Stimulated activated CD4-positive, alpha-beta T cell treated with anti-CD3 and anti-CD28 coated beads, Interleukin-1b, Interleukin-23, amount 100 ng/mL, for 1 hour (primary cell): ENCODE measurements at places on chromosomes 16 and 17.

- no peak for DNase-seq
Measured at GRCh38 chr16:2236337-2237101, at the start of gene DNASE1L2. TSS of gene DNASE1L2 (plus strand) at chr16:2236444. CDS start at chr16:2236817, 373 bp downstream.

GRCh38 chr16:3618769-3619141 lies 7.3 kb upstream of the SLX4 start:
- no peak for DNase-seq

DNA sequence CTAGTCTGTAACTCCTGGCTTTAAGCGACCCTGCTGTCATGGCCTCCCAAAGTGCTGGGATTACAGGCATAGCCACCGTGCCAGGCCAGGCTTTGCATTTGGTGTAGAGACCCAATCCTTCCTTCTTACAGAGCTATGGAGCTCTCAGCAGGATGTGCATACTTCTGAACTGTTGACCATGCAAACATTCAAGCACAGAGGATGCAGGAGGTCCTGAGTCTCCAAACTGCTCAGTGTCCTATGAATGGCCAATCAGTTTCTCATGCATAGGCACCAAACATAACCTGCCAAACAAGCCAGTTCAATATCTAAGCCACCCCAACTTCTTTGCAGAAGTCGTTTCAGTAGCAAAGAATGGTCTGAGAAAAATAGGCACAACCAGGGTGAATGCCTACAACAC lies 40.0 kb upstream of the NF1 start:
- no peak for DNase-seq

- DNase-seq, result no peak
Measured at GRCh38 chr16:23504453-23505179, 5.7 kb downstream of the GGA2 start.

GRCh38 chr17:19369846-19370492 lies 7.4 kb upstream of the B9D1 start:
- no peak for DNase-seq

DNA sequence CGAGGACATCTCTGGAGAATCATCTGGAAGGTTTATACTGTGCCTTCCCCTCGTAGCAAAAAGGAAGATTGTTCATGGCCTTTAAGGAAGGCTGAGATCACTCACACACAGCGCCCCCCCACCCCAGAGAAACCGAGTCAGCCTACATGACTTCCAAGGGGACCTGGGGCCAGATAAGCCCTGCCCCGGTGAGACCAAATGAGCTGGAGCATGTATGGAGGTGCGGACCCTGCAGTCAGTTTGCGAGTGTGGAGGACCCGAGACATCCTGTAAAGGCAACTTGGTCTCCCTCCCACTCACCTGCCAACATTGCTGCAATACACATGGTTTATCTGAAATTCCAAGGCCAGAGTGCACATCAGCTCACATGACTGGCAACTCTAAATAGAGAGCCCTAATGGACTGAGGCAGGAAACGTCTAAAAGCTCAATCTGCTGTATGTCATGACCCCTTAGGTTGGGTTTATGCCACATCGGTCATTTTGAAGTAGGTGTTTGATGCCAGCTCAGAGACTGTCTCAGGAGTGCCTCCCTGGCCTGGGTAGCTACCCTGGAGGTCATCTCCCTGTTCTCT lies 233.6 kb downstream of the CPPED1 start:
- no peak for DNase-seq

DNA sequence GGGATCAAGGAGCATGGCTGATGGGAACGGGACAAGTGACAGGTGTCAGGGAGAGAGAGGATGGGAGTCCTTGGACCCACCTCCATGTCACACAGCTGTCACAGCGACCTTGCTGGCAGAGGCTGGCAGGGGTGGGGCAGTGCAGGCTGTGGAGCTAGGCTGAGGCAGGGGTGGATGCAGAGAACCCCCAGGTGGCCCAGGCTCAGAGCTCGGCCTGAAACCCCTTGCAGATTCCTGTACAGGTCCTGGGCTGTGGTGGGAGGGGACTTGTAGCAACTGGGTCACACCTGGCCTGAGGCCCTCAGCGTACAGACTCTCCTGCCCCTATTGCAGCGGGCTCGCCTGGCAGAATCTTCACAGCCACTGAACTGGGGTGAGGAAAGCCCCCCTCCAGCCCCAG lies 174.1 kb downstream of the NTN1 start:
- no peak for DNase-seq

- DNase-seq, result no peak
Measured at GRCh38 chr17:12348476-12348875, 317.2 kb upstream of the MYOCD start.

DNA sequence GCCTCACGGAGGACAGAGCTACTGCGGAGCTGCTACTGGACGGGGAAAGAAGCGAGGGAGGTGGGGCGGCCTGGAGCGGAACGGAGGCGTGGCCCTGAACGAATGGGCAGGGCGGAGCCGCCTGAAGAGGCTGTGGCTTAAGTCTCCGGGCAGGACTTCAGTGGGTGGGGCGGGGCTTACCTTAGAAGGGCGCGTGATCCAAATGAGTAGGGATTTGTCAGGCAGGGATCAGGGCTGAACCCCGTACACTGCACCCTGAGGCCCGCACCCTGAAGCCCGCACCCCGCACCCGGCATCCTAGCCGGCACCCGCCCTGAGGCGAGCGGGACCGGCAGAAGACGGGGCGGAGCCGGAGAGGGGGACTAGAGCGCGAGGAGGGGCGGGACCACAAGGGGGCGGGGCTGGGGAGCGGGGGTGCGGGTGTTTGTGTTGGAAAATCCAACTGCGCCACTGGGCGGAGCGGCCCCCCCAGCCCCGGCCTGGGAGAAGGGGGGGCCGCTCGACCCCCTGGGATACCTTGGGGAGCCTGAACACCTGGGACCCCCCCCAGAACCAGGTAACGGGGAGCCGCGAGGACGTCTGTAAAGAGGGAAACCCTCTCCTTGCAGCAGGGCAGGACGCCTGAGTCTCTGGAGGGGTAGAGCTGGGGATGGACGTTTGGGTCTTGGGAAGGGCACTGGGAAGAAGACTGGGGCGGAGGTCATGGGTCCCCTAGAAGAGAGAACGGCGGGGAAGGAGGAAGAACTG lies at the start of gene KDM6B:
KDM6B (plus strand) TSS at position 423 of the 747 bp plus-strand sequence. CDS start 11,338 bp downstream, outside the sequence.
- peak; percentile 72 for DNase-seq

DNA sequence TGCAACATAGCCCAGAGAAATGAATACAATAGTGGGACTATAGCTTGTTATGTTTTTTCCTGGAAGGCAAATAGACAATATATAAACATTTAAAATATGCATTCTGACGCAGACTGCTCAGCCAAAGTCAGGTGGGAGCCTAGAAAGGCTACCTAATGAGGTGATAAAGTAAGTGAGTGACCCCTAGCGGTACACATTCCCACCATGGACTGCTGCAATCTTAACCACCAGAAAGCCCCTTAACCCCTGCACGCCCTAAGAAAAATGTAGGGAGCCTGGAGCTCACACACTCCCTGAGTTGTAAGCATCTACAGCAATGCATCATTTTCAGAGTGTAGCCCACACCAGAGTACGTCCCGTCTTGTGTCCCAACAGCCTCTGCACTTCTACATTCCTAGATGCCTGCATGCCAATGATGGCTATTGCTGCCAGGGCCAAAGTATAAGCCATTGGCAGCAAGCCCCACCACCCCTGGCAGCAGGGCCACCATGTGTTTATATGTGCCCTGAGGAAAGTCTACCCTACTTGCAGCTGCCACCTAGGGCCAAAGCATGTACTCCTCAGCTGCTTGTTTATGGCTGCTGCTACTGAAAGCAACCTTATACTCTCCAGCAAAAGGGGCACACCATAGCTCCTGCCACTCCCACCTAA lies 127.6 kb downstream of the KIF2B start:
- DNase-seq, result no peak

GRCh38 chr16:47503936-47504335 lies 42.8 kb downstream of the PHKB start:
- no peak for DNase-seq

- DNase-seq, result no peak
Measured at GRCh38 chr17:44673893-44674292, 15.7 kb downstream of the CCDC43 start.

- DNase-seq, result peak; percentile 26
Measured at GRCh38 chr17:81481073-81481799, 31.4 kb downstream of the ACTG1 start.

GRCh38 chr17:5838661-5839300 lies 231.4 kb upstream of the WSCD1 start:
- no peak for DNase-seq

- no peak for DNase-seq
Measured at GRCh38 chr17:58280480-58281217, at the start of gene MPO. TSS of gene MPO (minus strand) at chr17:58280935. CDS start at chr17:58280758, 177 bp downstream.

GRCh38 chr17:1829216-1829591 lies 498 bp downstream of the SMYD4 start:
- no peak for DNase-seq
